Astrocyte (in vitro differentiated cells and primary cell): ENCODE measurements at places on chromosomes 6 and 20. TPM values are rescaled to one million over a fixed set of nuclear protein-coding genes. Genes with fewer than 3 reads are reported as not detected.

DNA sequence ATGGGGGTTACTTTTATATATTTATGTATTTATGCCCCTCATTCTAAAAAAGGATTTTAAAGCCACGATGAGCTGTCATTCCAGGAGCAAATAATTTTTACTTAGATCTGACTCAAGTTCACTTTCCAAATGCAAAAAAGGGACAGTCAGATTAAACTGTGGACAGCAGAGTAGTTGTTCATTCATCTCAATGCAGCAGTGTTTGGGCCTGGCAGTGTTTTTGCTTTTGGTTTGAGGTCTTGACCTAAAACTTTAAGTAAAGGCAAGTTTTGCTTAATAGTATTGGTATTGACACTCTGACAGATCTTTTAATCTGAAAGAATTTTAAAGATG, 13.9 kb downstream of the JARID2 start:
- no peak for DNase-seq

- peak; percentile 55 for DNase-seq
Measured at GRCh38 chr20:20498076-20498861, 130.4 kb downstream of the INSM1 start.

- no peak for DNase-seq
Measured at GRCh38 chr6:34473967-34474366, 8.1 kb downstream of the PACSIN1 start.

- DNase-seq: no peak
Measured at GRCh38 chr6:161082215-161082614, 90.6 kb downstream of the MAP3K4 start.

DNA sequence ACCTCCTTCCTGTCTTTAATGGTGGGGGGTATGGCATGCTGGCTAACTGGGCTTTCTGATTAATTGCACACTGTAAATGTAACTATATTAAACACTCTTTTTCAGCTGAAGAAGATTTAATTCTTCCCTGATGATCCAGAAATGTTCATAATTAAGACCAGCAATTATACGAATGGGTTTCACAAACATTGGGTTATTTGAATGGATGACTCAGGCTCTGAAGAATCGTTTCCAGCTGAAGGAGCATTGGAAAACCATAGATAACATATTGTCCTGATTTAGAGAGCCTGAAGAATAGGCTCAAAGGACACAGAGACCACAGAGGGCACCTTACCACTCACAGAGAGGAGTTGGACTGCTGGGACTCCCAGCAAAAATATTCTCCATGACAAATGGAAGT, 130.7 kb upstream of the SSTR4 start:
- no peak for DNase-seq

DNA sequence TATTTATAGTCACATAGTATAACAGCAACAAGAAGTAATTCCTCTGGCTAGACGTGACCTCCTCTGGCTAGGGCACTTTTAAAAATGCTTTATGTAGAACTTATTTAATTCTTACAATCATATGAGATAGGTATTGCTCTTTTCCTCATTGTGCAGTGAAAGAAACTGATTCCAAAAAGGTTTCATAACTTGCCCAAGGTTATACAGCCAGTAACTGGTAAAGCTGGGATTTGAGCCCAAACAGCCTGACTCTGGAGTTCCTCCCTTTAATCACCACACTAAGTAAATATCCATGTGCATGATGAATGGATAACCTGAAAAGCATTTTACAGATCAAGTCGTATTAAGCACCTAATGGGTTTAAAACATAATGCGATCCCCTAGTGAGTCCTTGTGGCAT, 214.6 kb downstream of the PRL start:
- DNase-seq: peak; percentile 55

- peak; percentile 62 for DNase-seq
Measured at GRCh38 chr6:89298680-89299465, 16.2 kb downstream of the GABRR2 start.

DNA sequence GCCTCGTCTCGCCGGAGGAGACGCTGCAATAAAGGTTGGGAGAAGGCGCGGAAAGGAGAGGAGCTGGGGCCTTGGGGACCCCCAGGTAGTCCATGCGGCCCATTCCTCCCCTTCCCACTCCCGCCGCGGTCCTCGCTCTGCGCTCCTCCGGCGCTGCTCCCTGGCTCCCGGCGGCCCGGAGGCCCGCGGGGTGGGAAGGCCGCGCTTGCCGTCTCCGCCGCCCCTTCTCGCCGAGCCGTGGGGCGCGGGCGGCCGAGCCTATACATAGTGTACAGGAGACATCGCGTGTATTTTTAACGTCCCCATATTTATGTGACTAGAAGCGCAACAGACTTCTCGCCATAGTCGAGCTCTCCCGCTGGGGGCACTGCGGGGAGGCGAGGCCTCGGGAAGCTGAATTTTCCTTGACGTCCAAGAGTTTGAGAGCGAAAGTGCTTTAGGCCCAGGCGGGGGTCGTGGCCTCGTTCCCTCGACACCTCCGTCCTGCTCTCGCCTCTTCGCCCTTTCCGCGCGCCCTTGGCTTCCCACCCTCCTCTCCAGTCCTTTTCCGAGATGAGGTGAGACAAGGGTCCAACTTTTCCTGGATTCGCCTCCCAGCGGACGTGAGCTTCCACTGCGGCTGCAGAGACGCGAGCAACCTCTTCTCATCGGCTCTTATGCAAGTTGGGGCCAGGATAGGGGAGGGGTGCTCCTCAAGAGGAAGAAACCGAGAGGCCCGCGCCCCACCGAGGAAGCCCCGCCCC, 29.0 kb downstream of the SLC12A5 start:
- peak; percentile 10 for DNase-seq

GRCh38 chr20:60820918-60821317, 431.1 kb upstream of the CDH4 start:
- DNase-seq: no peak

GRCh38 chr6:137241481-137242038, 22.4 kb upstream of the IFNGR1 start:
- peak; percentile 71 for DNase-seq

GRCh38 chr6:128070406-128070805, 169.5 kb upstream of the THEMIS start:
- DNase-seq: peak; percentile 75

- DNase-seq: no peak
Measured at GRCh38 chr6:72742001-72742673, 120.3 kb downstream of the KCNQ5 start.

GRCh38 chr6:7784706-7785105, 58.8 kb downstream of the BMP6 start:
- DNase-seq: no peak

- no peak for DNase-seq
Measured at GRCh38 chr20:59845472-59845871, 88.0 kb downstream of the SYCP2 start.

GRCh38 chr6:9168669-9169068, 733.3 kb upstream of the SLC35B3 start:
- no peak for DNase-seq

- no peak for DNase-seq
Measured at GRCh38 chr6:50289366-50289765, 239.6 kb upstream of the DEFB112 start.

DNA sequence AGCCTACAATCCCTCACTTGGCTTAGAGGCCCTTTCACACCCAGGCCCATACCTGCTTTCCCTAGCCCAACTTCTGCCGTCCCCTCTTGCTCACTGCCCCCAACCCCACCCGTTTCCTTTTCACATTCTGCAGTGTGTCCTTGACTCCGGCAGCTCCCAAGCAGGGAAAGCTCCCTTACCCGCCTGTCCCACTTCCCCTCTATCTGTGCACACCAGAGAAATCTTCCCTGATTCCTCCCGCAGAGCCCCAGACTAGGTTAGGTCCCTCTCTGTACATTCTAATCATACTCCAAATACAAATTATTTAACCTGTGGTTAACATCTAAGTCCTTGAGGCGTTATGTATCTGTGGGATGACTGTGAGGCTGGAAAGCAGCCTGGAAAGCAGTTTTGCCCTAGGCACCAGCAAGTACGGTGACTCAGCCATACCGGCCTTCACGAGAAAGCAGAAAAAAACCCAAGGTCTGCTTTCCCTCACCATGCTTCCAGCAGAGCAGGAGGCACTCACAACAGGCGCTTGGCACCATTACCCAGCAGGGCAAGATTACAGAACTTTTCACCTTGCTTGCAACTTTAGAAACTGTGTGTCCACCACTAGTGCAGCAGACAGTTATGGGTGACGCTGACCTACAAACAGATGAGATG, 22.3 kb downstream of the ELOVL5 start:
- DNase-seq: peak; percentile 100

DNA sequence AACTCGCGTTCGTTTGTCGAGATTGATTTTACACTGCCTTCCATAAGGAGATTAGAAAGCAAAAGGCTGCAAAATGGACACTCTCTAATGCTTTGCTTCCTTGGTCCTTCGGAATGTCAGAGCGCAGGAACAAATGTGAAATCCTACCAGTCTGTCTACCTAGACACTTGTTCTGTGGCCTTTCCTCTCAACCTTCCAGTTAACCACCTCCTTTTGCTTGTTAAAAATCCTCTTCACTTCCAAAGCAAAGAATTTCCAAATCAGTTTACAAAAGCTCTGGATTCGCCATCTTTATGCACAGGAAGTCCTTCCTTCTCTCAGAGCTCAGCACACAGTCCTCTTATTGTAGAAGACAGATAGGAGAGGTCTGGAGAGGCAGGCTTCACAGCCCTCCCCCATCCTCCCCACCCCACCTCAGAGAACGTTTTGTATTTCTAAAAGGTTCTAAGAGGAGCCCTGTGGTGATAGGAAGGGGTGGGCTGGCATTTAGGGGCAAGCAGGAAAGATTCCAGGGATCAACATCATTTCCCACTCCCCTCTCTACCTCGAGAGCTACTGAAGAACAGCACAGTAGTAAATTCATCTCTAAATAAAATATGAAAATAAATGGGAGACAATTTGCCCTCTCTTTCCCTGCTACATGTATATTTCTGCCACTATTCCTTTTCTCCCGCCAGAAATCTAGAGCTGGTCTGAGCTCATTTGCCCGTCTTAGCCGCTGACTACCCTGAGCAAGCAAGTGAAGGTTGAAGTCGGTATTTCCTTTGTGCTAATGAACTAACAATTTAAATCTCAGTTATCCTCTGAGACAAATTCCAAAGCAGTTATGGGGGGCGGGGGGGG, 18.9 kb downstream of the TFAP2A start:
- DNase-seq: no peak

GRCh38 chr20:58556961-58557360, 41.8 kb upstream of the APCDD1L start:
- no peak for DNase-seq

DNA sequence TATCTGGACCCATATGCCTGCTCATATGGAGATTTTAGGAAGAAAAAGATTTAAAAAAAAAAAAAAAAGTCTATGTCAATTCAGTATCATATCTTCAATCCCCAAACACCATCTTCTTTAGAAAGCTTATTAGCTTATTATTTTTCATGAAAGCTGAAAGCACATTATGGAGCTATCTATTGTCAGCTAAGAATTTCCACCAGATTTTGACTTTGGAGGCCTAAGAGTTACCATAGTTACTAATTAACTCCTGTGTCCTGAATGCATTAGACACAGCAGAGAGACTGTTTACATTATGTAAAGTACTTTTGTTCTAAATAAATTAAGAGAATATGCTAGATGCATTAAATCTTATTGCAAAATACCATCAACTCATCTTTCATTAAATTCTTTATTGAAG, 255.5 kb upstream of the NRSN1 start:
- DNase-seq: no peak

GRCh38 chr20:64077094-64077493, 2.2 kb downstream of the RGS19 start:
- DNase-seq: no peak

GRCh38 chr6:158468666-158469065, 91.2 kb upstream of the TMEM181 start:
- DNase-seq: no peak

The CCM2L gene
- 0.11 TPM in 1 of 2 replicates, not detected in the other for total RNA-seq

The GRIK2 gene
- 2.5 and 2.8 TPM in 2 replicates for total RNA-seq

The FAM83B gene
- 0.79 and 1.9 TPM in 2 replicates for total RNA-seq

The SIRPB1 gene
- total RNA-seq: not detected in 2 replicates

The ELOVL2 gene
- 4.6 and 5.7 TPM in 2 replicates for total RNA-seq

The NTSR1 gene
- total RNA-seq: 0.10 and 0.16 TPM in 2 replicates

The FAM217A gene
- total RNA-seq: not detected in 2 replicates

The SIM1 gene
- not detected in 2 replicates for total RNA-seq

The LST1 gene
- total RNA-seq: not detected in 2 replicates

The GNAS-AS1 gene
- 2.8 and 3.8 TPM in 2 replicates for total RNA-seq

The SLC17A9 gene
- 11.6 and 12.4 TPM in 2 replicates for total RNA-seq
